ENCODE measurements at places on chromosomes 7 and 10.

DNA sequence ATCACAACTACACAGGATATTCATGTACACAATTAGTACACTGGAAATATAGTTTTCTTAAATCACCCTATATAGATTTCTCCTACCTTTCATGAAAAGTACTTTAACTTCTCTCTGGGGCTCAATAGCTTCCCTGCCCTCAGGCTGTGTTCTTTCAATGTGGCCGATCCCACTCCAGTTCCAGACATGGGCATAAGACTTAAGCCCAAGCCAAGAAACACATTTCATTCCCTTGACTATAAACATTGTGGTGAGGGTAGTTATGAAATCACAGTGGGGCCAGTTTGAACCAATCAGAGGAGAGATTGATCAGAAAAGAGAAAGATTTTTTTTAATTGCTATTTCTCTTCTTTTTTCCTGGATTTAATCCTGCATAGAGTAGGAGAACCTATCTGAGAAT is 904.6 kb upstream of the SORCS1 start:
- DNase-seq, result peak; percentile 27
- peaks cover 13% of the 10 kb centered on the region for H3K4me1 ChIP-seq
- no peaks in the 10 kb centered on the region for H3K27me3 ChIP-seq
- H3K4me3 ChIP-seq, result no peak overlapping the region
- H3K27ac ChIP-seq, result no peak overlapping the region
- no peaks in the 10 kb centered on the region for H3K36me3 ChIP-seq

GRCh38 chr10:3911241-3911640 is 126.2 kb upstream of the KLF6 start:
- H3K4me1 ChIP-seq, result peaks cover 24% of the 10 kb centered on the region
- no peak for DNase-seq
- no peak overlapping the region for H3K4me3 ChIP-seq
- H3K27me3 ChIP-seq, result no peaks in the 10 kb centered on the region
- no peak overlapping the region for H3K27ac ChIP-seq
- no peaks in the 10 kb centered on the region for H3K36me3 ChIP-seq

DNA sequence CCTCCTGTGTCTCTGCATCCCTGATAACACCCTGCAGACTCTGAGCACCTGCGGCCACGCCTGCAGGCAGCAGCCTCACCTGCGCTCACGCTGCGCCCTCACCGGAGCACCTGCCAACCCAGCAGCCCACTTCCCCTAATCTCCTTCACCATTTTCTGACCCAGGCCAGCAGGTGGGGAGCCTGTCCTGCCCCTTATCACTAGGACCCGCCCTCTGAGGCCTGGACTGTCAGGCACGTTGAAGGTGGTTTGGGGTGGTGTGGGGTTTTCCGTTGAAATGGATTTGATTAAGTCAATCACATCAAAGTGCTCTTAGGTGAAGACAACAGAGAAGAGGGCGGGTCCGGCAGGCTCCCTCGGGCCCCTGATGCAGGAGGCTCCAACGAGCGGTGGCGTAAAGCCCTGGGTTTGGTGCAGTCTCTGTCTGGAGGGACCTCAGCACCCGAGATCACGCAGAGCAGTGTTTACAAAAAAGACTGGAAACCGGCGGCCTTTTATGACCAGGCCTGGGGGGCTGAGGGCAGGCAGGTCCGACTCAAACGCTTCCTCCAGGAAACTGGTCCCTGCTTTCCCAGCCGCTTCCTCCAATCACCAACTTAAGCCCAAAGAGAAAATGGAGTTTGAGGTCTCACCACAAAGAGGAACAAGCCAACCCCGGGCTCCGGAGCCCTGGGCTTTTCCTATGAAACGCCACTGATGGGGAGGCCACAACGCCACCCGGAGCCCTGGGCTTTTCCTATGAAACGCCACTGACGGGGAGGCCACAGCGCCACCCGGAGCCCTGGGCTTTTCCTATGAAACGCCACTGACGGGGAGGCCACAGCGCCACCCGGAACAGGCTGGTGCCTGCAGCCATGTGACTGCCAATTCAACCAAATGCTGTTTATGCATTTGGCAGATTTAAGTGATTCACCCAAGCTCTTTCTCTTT is 45.5 kb downstream of the DPYSL4 start:
- no peaks in the 10 kb centered on the region for H3K27me3 ChIP-seq
- H3K4me3 ChIP-seq, result no peak overlapping the region
- H3K4me1 ChIP-seq, result no peaks in the 10 kb centered on the region
- no peaks in the 10 kb centered on the region for H3K36me3 ChIP-seq

DNA sequence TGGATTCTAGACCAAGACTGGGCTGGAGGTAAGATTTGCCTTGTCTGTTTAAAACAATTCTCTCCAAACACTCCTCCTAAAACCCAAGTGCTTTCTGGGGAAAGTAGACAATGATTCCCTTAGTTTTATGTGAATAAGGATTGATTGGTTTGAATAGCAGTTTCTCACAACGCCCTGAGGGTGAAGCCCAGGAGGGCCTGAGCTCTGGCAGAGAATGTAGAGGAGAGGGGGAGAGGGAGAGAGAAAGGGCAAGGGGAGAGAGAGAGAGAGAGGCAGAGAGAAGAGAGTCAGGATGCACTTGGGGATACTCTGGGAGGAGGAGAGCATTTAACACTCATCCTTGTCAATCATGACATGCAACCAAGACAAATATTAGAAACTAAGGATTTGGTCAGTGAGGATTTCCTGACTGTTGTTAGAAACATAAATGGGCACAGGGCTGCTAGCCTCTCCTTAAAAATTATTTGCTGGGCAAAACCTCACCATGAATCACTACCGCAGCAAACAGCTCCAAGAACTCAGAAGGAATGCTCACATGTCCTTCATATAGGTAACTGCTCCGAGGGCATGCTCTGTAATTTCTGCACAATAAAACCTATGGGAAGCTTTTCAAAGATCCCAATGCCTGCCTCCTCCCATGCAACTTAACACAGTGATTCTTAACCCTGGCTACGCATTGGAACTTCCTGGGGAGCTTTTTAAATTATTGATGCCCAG is 55.2 kb upstream of the RAPGEF5 start:
- no peak for DNase-seq
- H3K36me3 ChIP-seq, result no peaks in the 10 kb centered on the region
- H3K27ac ChIP-seq, result no peak overlapping the region
- no peaks in the 10 kb centered on the region for H3K4me1 ChIP-seq

DNA sequence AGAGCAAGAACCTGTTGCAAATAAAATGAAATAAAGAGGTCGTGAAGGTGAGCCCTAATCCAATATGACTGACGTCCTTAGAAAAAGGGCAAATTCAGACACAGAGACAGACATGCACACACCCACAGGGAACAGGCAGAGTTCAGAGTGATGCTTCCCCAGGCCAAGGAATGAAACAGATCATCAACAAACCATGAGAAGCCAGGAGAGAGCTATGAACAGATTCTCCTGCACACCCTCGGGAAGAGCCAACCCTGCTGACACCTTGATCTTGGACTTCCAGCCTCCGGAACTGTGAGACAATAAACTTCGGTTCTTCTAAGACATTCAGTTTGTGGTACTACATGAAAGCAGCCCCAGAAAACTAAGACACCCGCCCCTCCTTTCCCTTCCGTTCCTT is 290.4 kb upstream of the KLF6 start:
- H3K36me3 ChIP-seq, result no peaks in the 10 kb centered on the region
- no peak for DNase-seq
- H3K27ac ChIP-seq, result peak overlapping the region; percentile 89
- no peak overlapping the region for H3K4me3 ChIP-seq
- H3K27me3 ChIP-seq, result no peaks in the 10 kb centered on the region
- H3K4me1 ChIP-seq, result peaks cover 30% of the 10 kb centered on the region

- H3K36me3 ChIP-seq, result peaks cover 6% of the 10 kb centered on the region
- H3K27me3 ChIP-seq, result no peaks in the 10 kb centered on the region
- peak; percentile 42 for DNase-seq
- peaks cover 17% of the 10 kb centered on the region for H3K4me1 ChIP-seq
- H3K4me3 ChIP-seq, result peak overlapping the region; percentile 83
Observed at GRCh38 chr10:3068968-3069737, 1.8 kb downstream of the PFKP start.

- no peaks in the 10 kb centered on the region for H3K27me3 ChIP-seq
- DNase-seq, result peak; percentile 71
- H3K36me3 ChIP-seq, result no peaks in the 10 kb centered on the region
- H3K27ac ChIP-seq, result no peak overlapping the region
Observed at GRCh38 chr7:131170440-131171271, 157.0 kb upstream of the MKLN1 start.

GRCh38 chr10:102676534-102677315 is 32.4 kb downstream of the TRIM8 start:
- H3K4me3 ChIP-seq, result no peak overlapping the region
- H3K27me3 ChIP-seq, result no peaks in the 10 kb centered on the region
- DNase-seq, result no peak
- peaks cover 32% of the 10 kb centered on the region for H3K4me1 ChIP-seq
- H3K36me3 ChIP-seq, result no peaks in the 10 kb centered on the region
- peak overlapping the region; percentile 49 for H3K27ac ChIP-seq

DNA sequence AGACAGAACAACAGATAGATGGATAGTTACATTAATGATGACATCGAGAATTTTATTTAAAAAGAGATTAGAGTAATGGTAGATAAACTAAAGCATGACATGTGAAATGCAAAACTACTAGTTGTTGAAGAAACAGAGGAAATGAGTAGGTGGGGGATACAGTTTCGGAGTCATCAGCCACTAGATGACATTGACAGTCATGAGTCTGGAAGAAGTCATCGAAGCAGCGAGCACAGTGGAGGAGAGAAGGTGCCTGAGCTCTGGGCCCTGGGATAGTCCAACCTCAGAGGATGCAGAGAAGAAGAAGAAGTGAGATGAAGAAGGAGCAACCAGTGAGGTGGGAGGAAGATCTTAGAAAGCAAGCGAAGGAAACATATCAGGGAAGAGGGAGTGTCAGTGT is 20.2 kb upstream of the SEC61A2 start:
- H3K27ac ChIP-seq, result no peak overlapping the region
- no peaks in the 10 kb centered on the region for H3K27me3 ChIP-seq
- peaks cover 11% of the 10 kb centered on the region for H3K36me3 ChIP-seq
- H3K4me3 ChIP-seq, result no peak overlapping the region

GRCh38 chr7:148422030-148422429 is 168.5 kb upstream of the C7orf33 start:
- H3K36me3 ChIP-seq, result no peaks in the 10 kb centered on the region
- H3K4me3 ChIP-seq, result no peak overlapping the region
- DNase-seq, result no peak
- H3K27me3 ChIP-seq, result no peaks in the 10 kb centered on the region

- H3K4me1 ChIP-seq, result no peaks in the 10 kb centered on the region
- H3K36me3 ChIP-seq, result no peaks in the 10 kb centered on the region
- no peak overlapping the region for H3K27ac ChIP-seq
- DNase-seq, result no peak
- no peak overlapping the region for H3K4me3 ChIP-seq
Observed at GRCh38 chr7:8111282-8111960, 142.8 kb downstream of the GLCCI1 start.

GRCh38 chr10:69101451-69102095 is 13.7 kb downstream of the SRGN start:
- H3K27me3 ChIP-seq, result no peaks in the 10 kb centered on the region
- no peak overlapping the region for H3K27ac ChIP-seq
- H3K4me1 ChIP-seq, result 0 out of 2 replicates have a peak, but pooled peaks cover 4% of the 10 kb centered on the region
- no peaks in the 10 kb centered on the region for H3K36me3 ChIP-seq
- peak; percentile 69 for DNase-seq
- H3K4me3 ChIP-seq, result no peak overlapping the region

DNA sequence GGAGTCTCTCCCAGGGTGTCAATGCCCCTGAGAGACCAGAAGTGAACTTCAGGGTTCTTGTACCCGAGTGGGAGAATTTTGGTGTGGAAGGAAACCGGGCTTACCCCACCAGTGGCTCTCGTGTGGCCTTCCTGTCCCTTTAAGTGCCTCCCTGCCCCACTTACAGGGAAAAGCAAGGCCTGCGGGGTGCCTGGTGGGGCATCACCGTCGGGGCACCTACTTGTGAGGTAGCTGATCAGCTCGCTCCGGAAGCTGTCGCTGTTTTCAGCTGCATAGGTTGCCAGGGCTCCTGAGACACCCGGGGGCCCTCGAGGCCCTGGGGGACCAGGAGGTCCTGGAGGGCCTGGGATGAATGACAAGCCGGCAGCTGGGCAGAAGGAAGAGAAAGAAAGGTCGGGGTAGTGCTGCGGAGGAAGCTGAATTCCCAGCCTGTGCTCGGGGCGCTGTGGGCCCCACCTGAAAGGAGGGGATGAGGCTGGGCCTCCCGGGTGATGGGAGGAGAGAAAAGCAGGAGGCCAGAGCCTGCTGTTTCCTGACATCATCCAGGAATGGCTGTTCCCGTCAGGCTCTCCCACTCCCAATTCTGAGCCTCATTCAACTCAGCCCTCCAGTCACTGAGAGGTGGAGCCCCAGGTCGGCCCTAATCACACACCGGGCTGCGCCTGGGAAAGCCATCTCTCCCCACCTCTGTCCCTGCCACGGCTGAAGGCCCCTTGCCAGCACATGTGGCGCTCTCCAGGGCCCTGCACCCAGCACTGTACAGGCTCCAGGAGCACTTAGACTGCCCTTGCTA is 51.1 kb downstream of the COL17A1 start:
- H3K27ac ChIP-seq, result no peak overlapping the region
- no peak overlapping the region for H3K4me3 ChIP-seq
- 0 out of 2 replicates have a peak, but pooled peaks cover 4% of the 10 kb centered on the region for H3K36me3 ChIP-seq
- DNase-seq, result no peak
- H3K4me1 ChIP-seq, result peaks cover 4% of the 10 kb centered on the region
- H3K27me3 ChIP-seq, result no peaks in the 10 kb centered on the region

DNA sequence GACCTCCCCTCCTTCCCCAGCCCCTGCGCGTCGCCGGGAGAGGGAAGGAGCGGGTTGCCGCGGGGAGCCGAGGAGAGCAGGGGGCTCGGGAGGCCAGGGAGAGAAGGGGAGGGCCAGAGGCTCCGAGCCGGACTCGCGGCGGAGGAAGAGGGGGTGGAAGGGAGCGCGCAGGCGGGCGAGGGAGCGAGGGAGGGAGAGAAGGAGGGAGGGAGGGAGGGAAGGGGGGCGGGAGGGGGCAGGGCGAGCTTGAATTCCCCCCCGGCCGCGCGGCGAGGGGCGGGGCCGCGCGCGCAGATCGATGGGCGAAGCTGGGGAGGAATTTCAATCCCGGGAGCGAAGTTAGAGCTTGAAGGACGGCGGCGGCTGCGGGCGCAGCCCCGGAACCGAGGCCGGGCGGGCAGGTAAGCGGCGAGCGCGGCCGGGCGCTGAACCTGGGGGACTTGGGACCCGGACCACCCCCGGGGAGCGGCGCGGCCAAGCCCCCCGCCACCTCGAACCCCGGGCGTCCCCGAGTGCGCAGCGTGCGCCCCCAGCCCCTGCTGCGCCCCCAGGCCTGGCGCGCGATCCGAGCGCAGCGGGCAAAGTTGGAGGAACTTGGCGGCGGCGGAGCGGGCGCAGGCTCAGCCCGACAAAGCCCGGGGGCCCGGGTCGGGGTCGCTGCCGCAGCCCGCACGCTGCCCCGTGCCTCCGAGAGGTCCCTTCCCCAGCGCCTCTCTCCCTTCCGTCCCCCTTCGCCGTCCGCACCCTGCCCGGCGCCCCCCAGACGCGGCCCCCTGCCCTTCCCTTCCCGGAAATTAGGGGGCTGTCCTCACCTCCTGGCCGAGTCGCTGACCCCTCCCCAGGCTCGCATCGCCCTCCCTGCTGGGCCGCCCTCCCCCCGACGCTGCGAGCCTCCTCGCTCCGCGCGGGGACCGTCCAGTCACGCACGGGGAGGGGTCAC is at the start of gene ELFN1:
TSS of gene ELFN1 (plus strand) at position 324 of the 940 bp plus-strand sequence. CDS start 74,320 bp downstream, outside the sequence.
- no peaks in the 10 kb centered on the region for H3K36me3 ChIP-seq
- H3K27ac ChIP-seq, result no peak within 1 kb of the TSS
- H3K4me1 ChIP-seq, result no peaks in the 10 kb centered on the region
- H3K27me3 ChIP-seq, result peaks cover 4% of the 10 kb centered on the region

- H3K27ac ChIP-seq, result no peak overlapping the region
- peak; percentile 11 for DNase-seq
Observed at GRCh38 chr7:137335814-137336213, 7.7 kb downstream of the PTN start.

- H3K4me1 ChIP-seq, result peaks cover 40% of the 10 kb centered on the region
- H3K4me3 ChIP-seq, result no peak overlapping the region
- no peaks in the 10 kb centered on the region for H3K36me3 ChIP-seq
- H3K27ac ChIP-seq, result no peak overlapping the region
- DNase-seq, result peak; percentile 79
Observed at GRCh38 chr7:130281260-130281659, 11.7 kb upstream of the CPA4 start.
